ENCODE measurements at places on chromosomes 5 and 9. TPM values are rescaled to one million over a fixed set of nuclear protein-coding genes. Genes with fewer than 3 reads are reported as not detected.

BAAT gene
- total RNA-seq: 0.03 TPM

MARCHF11 gene
- not detected for total RNA-seq

EGFLAM gene
- 0.13 TPM for total RNA-seq

ADGRD2 gene
- total RNA-seq: not detected

NEUROG1 gene
- total RNA-seq: not detected

SPINK13 gene
- total RNA-seq: not detected

P4HA2 gene
- 19.6 TPM for total RNA-seq

SHC3 gene
- total RNA-seq: 0.03 TPM

SMARCA2 gene
- 26.8 TPM for total RNA-seq

GCNT4 gene
- not detected for total RNA-seq

DMRT3 gene
- not detected for total RNA-seq

PCSK1 gene
- total RNA-seq: 0.43 TPM

CNTFR gene
- not detected for total RNA-seq

FBP1 gene
- not detected for total RNA-seq

RASEF gene
- total RNA-seq: 0.14 TPM

LCN1 gene
- total RNA-seq: not detected

- no peak for DNase-seq
Measured at GRCh38 chr5:2739360-2740050, 12.0 kb downstream of the IRX2 start.

DNA sequence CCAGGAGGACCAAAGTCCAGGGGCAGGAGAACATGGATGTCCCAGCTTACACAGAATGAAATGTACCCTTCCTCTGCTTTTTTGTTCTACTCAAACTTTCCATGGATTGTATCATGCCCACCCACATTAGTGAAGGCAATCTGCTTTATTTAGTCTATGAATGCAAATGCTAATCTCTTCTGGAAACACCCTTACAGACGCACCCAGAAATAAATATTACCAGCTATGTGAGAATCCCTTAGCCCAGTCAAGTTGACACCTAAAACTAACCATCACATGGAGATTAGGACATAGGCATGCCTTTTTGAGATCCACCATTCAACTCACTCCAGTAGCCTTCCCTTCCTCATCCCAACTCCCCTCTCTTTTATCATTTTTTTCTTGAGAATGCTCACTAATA is 6.1 kb upstream of the SPTLC1 start:
- no peak for DNase-seq

DNA sequence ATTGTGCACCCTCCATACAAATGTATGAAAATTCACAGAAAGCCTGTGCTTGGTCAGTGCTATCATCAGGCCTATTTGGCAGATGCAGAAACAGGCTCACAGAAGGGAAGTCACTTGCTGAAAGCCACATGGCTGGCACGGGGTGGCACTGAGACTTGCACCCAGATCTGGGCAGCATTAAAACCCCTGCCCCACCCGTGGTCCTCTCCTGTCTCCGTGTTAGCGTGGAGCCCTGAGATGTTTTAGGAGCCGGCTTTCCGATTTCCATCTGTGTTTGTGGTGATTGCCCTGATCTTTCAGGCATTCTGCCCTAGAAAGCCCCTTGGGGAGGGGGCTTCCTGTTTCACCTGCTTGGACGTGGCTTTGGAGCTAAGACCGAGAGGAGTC is 102.2 kb upstream of the IER5L start:
- DNase-seq: no peak

DNA sequence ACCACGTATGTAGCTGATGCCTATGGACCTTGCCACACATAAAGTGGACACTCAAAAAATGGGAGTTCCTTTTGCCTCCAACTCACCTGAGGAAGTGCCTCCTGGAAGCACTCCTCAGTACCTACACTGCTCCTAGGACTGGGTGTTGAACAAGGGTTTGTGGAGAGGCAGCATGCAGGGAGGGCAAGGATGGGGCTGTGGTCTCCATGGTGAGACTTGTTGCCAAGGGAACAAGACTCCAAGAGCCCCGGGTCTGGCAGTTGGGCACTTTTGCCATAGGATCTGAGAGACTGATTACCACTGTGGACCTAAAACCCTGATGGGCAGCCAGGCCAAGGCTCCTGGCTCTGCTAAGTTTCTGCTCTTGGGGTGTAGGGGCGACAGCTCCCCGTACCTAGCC is 6.9 kb upstream of the NR5A1 start:
- DNase-seq: no peak

- peak; percentile 76 for DNase-seq
Measured at GRCh38 chr5:132180134-132180745, 47.4 kb downstream of the P4HA2 start.

GRCh38 chr9:112377087-112377486 is 2.8 kb upstream of the HSDL2 start:
- DNase-seq: no peak

DNA sequence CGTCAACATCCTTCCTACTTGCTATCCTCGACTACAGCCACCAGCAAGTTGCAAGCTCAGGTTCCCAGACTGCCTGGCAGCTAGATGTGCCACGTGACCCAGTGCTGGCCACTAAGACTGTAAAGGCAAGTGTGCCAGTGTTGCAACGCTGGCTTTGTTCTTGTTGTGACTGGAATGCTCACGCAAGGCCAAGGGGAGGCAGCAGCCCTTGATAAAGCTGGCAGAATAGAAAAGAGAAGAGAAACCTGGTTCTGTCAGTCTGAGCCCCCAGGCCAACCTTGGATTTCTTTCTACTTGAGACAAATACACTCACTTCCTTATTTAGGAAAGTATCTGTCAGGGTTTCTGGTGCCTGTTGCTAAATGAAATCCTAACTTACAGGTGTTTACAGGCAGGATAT is 113.0 kb downstream of the KLHL3 start:
- no peak for DNase-seq

DNA sequence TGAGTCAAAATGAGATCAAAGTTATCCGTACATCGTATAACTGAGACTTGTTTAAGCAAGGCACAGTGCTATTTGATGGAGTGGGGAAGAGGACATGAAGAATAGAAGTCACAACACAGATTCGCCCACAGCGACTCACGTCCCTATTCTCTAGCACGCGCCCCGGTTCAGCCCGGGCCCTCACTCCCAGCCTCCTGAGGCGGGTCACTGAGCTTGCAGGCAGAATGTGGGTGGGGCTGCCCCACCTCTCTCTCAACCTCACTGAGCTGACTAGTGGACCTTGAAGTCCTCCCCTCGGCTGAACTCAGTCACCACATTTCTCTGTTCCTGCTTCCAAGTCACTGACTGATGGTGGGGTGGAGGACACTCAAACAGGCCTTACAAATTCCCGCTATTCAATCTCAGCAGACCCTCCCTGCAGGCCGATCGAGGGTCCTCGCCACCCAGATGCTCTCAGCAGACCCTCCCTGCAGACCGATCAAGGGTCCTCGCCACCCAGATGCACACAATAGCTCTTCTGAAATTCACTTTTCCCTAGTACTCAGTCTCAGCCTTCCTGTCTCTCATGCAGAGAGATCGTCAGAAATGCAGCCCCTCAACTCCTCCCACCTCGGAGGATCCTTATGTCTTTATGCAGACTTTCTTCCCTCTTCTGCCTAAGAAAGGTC is 12.9 kb downstream of the GLDC start:
- no peak for DNase-seq

DNA sequence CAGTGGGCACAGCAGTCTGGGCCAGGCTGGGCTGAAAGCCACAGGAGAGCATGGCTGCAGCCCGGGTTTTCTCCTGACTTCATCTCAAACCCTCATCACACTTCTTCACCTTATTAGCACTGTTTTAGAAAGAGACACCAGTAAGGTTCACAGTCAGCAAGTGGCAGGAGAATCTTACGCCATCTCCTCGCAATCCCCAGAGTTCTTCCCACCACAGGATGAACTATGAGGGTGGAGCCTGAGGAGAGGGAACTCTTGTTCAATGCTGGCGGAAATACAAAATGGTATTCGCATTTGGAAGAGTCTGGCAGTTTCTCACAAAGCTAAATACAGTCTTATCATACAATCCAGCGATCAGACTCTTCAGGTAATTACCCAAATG is 14.7 kb downstream of the BICD2 start:
- DNase-seq: no peak

- no peak for DNase-seq
Measured at GRCh38 chr5:59132131-59132530, 549.3 kb downstream of the RAB3C start.

DNA sequence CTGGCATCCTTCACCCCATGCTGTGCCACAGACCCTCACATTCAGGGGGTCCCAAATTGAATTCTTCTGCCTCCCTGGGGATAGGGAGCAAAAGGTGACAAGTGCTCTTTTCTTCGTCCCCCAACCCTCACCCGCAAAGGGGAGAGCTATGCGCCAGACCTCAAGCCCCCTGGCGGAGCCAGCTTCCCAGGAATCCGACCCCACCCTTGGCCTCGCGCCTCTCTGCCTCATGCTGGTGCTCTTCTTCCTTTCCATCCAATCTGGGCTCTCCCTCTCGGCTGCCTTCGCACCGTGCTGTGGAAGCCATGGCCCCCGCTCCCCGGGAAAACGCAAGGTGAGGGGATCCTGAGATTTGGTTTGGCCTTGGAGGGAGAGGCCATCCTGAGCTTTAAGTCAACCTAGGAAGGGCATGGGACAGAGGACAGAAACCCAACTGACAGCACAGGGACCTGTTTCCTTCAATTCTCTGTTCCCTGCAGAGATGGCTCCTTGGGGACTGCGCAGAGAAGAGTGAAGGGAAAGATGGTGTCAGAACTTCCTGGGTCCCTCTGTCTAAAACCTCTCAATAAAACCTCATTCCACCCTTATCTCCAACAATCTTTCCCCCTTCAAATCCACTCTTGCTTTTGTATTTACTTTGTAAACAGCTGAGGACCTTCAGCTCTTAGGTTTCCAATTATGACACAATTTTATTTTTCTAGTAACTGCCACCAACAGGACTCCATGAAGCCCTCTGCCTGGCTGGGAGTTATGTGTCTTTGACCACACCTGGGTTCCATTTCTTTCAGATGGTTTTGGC is 36.3 kb upstream of the CRB2 start:
- DNase-seq: no peak

GRCh38 chr9:137619240-137620047 is 639 bp downstream of the EHMT1 start:
- DNase-seq: peak; percentile 39

DNA sequence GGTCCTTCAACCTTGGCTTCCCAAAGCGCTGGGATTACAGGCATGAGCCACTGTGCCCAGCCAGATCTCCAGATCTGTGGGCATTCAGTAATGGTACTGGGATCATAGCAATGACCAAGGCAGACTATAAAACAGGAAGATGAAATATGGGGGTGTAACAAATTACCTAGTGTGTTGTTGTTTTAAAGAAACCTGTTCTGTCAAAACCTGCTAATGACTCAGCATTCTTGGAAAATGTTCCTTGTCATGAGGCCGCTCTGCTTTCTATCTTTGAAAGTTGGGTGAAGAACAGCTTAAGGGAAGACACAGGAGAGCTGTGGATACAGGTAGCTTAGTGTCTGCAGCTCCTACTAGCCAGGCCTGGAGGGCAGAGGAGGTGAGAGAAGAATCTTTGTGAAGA is 19.4 kb downstream of the TARS1 start:
- DNase-seq: no peak

DNA sequence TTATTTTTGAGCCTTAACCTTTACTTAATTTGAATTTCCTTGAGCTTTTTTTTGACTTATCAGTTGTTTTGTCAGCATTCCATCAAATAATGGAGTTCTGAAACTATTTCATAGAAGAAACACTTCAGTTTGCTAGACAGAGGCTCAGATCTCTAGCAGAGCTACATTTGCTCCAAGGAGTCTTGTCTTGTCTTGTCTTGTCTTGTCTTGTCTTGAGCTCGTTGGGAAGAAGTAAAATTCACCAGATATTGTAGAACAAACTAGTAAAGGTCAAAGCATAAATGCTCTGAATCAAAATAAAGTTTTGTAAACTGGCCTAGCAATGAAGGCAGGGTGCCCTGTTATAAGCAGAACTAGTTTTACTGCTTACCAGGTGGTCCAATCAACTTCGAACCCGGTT is 33.5 kb downstream of the RAB24 start:
- DNase-seq: no peak

DNA sequence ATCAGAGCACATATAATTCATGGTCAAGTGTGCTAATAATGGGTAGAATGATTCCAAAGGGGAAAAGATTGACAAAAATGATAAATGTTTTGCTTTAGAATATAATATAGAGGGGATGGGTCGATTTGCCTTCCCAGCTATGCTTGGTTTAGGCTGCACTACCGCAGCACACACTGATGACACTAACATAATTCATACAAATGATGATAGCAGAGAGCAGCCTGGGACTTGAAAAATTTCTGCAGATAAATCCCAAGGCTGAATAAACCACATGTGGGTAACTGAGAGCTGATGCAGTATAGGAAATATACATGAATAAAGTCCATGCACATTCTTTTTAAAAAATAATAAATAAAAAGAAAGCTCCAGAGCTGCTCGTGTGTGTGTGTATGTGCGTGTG is 54.5 kb downstream of the EFNA5 start:
- no peak for DNase-seq

GRCh38 chr5:35198075-35198474 is 32.2 kb downstream of the PRLR start:
- DNase-seq: peak; percentile 61

- no peak for DNase-seq
Measured at GRCh38 chr5:136135536-136135935, 2.9 kb downstream of the SMAD5 start.

DNA sequence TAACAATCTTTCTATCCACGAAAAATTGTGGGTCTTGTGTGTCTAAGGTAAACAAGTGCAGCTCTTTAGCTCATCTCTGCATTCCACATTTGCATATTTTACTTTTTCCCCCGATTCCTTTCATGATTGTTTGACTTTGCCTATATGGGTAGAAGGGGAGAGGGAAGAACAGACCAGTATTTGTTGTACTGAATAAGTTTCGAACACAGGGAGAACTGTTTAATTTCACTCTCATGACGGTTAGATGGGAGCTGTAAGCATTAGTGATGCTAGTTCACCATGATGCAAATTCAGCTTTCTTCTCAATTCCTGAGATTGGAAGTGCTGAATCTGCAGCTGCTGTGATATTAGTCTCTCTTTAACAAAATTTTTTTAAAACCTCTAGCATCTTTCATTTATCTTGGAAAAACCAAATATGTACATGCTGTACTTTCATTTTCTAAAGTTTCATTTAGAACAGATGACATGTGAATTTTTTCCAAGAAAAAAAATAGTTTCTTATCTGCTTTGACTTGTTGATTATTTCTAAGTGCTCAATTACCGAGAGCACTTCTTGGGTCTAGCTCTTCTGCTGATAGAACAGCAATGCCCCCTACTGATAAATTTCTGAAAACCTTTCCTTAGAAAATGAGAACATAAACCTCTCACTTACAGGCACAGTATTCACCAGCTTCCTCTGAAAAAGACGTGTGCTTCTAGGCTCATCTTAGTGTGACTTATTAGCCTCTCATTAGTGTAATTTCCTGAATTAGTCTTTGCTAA is 149.5 kb downstream of the BAAT start:
- DNase-seq: peak; percentile 13

GRCh38 chr5:158502686-158503085 is 597.0 kb downstream of the EBF1 start:
- no peak for DNase-seq

- no peak for DNase-seq
Measured at GRCh38 chr5:118902656-118903438, 85.5 kb downstream of the DTWD2 start.

- DNase-seq: peak; percentile 36
Measured at GRCh38 chr5:38548064-38548759, 8.2 kb downstream of the LIFR start.

GRCh38 chr9:92934321-92934720 is 13.0 kb upstream of the FGD3 start:
- DNase-seq: no peak
